Stimulated activated CD4-positive, alpha-beta T cell treated with anti-CD3 and anti-CD28 coated beads, Interleukin-2, amount 100 ng/mL, for 48 hours (primary cell): ENCODE measurements at places on chromosomes 1 and 21.

GRCh38 chr21:44528634-44528995 lies 11.4 kb downstream of the KRTAP10-1 start:
- DNase-seq = no peak

DNA sequence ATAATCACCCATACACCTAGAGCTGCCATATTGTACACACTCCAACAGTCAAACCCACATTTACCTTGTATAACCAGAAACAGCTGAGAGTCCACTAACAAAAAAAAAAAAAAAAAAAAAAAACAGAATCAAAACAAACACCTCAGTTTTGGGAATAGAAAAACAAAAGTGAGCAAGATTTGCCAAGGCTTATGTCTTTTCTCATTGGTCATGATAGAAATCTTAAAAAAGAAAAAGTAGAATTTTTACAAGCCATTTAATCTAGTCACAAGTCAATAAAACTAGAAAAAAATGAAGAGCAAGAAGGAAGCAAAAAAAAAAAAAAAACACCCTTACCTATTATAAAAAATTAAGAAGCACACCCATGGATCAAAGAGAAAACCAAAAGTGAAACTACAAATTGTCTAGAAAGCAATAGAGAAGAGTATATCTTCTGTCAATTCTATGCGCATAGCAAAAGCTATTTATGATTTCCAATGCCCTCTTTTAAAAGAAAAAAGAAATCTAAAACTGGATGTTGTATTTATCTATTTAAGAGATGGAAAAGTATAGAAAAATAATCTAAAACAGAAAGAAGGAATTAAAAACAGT lies 113.2 kb upstream of the GALNT2 start:
- DNase-seq = no peak

- no peak for DNase-seq
These were observed 27.5 kb upstream of the TMEM52 start for GRCh38 chr1:1946540-1946939.

DNA sequence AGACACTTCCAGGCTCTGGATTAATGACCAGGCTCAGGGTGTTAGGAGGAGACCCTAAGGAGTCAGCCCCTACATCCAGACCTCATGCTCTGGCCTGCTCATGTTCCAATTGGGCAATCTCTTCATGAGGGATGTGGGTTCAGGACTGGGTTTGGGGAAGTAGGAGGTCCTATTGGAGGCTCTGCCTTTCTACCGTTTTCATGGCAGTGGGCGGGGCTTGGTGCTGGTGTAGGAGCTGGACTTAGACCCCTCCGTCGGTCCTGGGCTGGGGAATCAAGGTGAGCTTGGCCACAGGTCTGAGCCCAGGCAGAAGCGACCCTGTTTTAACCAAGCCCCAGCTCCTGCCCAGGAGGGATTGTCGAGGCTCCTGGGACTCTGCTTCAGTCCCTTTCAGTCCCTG lies 123.4 kb downstream of the PRDM16 start:
- DNase-seq = no peak

- no peak for DNase-seq
These were observed 16.7 kb downstream of the KDM4A start for GRCh38 chr1:43666608-43667007.

DNA sequence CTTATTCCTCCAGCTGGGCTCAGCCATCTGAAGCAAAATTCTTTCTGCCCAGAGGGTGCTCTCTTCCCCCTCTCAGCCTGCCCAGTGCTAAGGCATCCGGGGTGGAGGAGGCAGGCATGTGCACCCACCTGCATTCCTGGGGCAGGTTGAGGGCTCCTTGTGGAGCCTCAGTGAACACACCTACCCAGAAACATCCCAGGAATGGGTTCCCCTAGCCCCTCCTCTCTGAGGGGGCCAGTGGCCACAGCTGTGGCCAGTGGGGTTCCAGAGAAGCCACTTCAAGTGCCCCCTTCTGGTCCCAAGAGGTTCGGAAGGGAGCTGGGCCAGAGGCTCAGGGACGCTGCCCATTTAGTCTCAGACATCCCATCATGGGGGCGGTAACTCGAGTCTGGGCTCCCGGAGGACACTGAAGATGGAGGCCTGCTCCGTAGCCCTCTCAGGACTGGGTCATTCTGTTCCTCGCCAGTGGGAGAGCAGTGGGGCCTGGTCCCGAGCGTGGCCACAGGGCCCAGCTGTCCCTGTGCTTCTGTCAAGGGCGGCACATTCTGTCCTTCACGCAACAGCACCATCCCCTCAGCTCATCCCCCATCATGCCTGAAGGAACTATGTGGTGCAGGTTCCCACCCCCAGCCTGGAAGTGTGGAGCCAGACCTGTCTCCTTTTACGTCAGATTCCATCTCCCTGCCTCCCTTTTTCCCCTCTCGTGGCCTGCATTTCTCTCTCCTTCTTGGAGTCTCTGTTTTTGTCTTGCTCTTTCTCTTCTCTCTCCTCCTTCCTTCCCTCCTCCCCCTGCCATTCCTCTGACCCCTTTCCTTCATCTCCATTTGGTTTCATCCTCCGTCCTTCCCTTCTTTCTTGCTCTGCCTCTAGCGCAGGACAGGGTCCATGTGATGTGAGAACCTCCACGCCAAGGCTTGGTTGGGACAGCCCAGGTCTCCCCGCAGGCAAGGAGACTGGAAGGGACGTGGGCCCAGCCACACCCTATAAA lies 49.6 kb upstream of the KDM4A start:
- DNase-seq = no peak

DNA sequence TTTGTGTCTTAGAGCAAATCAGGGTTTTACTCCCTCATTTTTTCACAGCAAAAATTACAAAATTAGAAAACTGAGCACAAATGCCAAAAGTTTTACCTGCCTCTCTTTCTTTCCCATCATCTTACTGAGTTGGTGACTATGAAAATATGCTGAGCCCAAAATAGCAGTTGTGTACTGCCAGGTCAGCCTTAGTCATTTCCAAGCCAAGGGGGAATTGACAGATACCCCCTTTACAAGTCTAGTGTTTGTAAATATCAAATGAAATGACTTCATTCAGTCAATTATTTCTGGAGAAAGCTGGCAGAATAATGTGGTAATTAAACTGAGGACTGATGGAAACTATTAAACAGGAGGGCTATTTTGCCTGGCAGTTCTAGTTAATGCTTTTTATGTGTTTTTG lies 11.4 kb upstream of the GORAB start:
- no peak for DNase-seq
